ENCODE measurements at places on chromosomes 6 and 20.

GRCh38 chr6:41498968-41499599, 47.1 kb upstream of the FOXP4 start:
- DNase-seq: no peak
- no peak overlapping the region for H3K4me3 ChIP-seq
- H3K27ac ChIP-seq: no peak overlapping the region
- peaks cover 2% of the 10 kb centered on the region for H3K4me1 ChIP-seq
- no peaks in the 10 kb centered on the region for H3K36me3 ChIP-seq

GRCh38 chr20:38665094-38665493, 59.2 kb upstream of the SLC32A1 start:
- H3K27ac ChIP-seq: no peak overlapping the region
- no peaks in the 10 kb centered on the region for H3K4me1 ChIP-seq
- no peaks in the 10 kb centered on the region for H3K36me3 ChIP-seq
- H3K4me3 ChIP-seq: no peak overlapping the region
- no peaks in the 10 kb centered on the region for H3K27me3 ChIP-seq

DNA sequence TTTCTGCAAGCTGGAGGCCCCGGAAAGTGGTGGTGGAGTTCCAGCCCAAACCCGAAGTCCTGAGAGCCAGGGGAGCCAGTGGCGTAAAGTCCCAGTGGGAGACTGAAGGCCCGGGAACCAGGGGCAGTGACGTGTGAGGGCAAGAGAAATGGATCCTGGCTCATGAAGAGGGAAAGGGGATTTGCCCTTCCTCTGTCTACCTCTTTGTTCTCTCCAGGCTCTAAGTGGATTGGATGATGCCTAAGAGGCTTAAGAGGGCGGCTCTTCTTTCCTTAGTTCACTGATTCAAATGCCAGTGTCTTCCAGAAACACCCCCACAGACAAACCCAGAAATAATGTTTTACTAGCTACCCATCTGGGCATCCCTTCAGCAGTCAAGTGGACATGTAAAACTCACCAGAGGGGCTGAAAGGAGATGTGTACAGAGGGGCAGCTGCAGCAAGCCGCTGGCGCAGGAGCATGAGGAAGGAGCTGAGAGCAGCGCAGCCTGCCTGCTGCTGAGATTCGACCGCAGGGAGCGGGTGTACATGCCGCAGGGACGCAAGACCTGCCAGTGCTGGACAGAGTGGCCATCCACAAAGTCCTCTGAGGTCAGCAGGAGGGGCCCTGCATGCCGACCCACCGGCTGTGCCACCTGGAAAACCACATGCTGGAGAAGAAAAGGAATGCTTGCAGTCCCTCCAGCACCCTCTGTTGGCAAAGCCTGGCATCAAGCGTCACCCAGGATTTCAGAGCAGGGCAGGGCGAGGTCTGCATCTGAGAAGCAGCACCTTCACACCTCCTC, 29.5 kb downstream of the CDYL start:
- H3K4me3 ChIP-seq: no peak overlapping the region
- peak; percentile 80 for DNase-seq
- no peaks in the 10 kb centered on the region for H3K36me3 ChIP-seq
- peaks cover 10% of the 10 kb centered on the region for H3K4me1 ChIP-seq
- H3K27ac ChIP-seq: no peak overlapping the region

- H3K27me3 ChIP-seq: no peaks in the 10 kb centered on the region
- no peak overlapping the region for H3K4me3 ChIP-seq
- no peak overlapping the region for H3K27ac ChIP-seq
- DNase-seq: no peak
Observed at GRCh38 chr6:1665214-1665613, 55.5 kb downstream of the FOXC1 start.

DNA sequence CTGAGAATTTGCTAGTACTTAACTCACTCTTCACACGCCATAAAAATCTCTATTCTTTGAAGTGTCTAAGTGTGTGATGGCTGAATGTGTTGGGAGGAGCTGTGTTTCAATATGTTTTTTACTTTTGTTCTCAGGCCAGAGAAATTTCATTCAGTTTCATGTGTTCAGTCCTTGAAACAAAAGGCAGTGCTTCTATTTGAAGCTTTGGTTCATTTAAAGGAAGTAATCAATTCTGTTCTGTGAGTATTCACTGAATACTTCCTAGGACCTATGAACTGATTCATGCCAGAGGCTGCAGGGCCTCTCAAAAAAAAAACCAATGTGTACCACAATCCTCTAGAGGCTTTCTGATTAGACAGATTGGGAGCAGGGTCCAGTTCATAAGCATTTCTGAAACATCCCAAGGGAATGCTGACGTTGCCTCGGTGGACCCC, 12.4 kb upstream of the F13A1 start:
- H3K36me3 ChIP-seq: no peaks in the 10 kb centered on the region
- no peaks in the 10 kb centered on the region for H3K27me3 ChIP-seq
- DNase-seq: no peak
- H3K4me1 ChIP-seq: no peaks in the 10 kb centered on the region

DNA sequence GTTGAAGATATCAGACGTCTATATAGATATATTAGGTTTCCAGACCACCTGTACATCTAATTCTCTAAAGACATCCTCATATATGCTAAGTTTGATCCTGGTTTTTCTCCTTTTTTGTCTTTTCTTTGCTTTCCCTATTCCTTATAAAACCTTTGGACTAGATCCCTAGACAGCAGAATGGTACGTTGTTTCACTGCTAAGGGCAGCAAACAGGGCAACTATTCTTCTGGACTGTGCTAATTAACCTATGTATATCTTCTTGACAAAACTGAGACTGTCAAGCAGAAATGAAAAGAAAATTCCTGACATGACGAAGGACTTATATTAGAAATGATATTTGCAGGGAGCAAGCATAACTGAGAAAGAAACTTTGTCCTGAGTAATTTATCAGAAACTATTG, 19.1 kb downstream of the ME1 start:
- H3K36me3 ChIP-seq: no peaks in the 10 kb centered on the region
- H3K4me1 ChIP-seq: no peaks in the 10 kb centered on the region
- H3K27ac ChIP-seq: no peak overlapping the region
- H3K4me3 ChIP-seq: no peak overlapping the region

DNA sequence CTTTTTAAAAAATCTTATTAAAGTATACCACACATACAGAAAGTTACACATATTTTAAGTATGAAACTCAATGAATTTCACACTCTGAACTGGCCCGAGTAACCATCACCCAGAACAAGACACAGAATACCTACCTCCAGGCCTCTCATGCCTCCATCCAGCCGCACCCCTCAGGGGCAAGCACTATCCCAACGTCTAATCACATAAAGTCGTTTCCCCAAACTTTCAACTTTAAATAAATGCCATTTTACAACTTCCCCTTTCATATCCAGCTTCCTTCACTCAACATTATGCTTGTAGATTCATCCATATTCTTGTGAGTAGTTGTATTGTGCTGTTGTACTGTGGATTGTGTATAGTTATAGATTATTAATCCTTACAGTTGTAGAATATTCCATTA, 539.1 kb downstream of the CD83 start:
- no peaks in the 10 kb centered on the region for H3K27me3 ChIP-seq
- H3K4me3 ChIP-seq: no peak overlapping the region
- no peak for DNase-seq
- H3K27ac ChIP-seq: no peak overlapping the region

DNA sequence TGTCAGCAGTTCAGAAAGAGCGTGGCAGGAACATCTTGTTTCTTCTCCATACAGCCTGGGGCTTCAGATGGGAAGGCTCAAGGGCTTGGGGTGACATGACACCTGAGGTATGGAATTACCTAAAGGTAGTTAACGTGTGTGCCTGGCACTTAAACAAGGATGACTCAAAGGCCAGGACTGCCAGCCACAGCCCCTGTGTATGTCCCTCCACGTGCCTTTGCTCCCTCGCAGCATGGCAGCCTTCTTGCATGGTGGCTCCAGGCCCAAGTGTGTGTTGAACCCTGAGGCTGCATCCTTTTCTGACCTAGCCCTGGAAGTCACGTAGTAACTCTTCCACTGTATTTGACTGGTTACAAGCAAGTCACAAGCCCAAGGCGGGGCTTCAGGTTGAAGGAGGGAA, 33.6 kb upstream of the MYL9 start:
- no peaks in the 10 kb centered on the region for H3K4me1 ChIP-seq
- H3K4me3 ChIP-seq: no peak overlapping the region
- peaks cover 4% of the 10 kb centered on the region for H3K36me3 ChIP-seq
- H3K27me3 ChIP-seq: no peaks in the 10 kb centered on the region

- no peaks in the 10 kb centered on the region for H3K4me1 ChIP-seq
- H3K27me3 ChIP-seq: no peaks in the 10 kb centered on the region
- H3K4me3 ChIP-seq: no peak overlapping the region
- no peak for DNase-seq
- H3K36me3 ChIP-seq: no peaks in the 10 kb centered on the region
Observed at GRCh38 chr20:17109307-17109706, 117.5 kb upstream of the PCSK2 start.

GRCh38 chr6:128336436-128337095, 183.8 kb downstream of the PTPRK start:
- no peak for DNase-seq
- H3K4me3 ChIP-seq: no peak overlapping the region
- no peaks in the 10 kb centered on the region for H3K36me3 ChIP-seq
- no peak overlapping the region for H3K27ac ChIP-seq
- H3K4me1 ChIP-seq: no peaks in the 10 kb centered on the region

GRCh38 chr6:47043286-47043685, 1.2 kb upstream of the ADGRF1 start:
- no peaks in the 10 kb centered on the region for H3K36me3 ChIP-seq
- no peaks in the 10 kb centered on the region for H3K27me3 ChIP-seq
- no peak for DNase-seq
- no peak overlapping the region for H3K4me3 ChIP-seq

- H3K36me3 ChIP-seq: no peaks in the 10 kb centered on the region
- no peak overlapping the region for H3K4me3 ChIP-seq
- no peak for DNase-seq
- no peaks in the 10 kb centered on the region for H3K27me3 ChIP-seq
- no peak overlapping the region for H3K27ac ChIP-seq
Observed at GRCh38 chr6:168362276-168362990, 42.9 kb upstream of the DACT2 start.

DNA sequence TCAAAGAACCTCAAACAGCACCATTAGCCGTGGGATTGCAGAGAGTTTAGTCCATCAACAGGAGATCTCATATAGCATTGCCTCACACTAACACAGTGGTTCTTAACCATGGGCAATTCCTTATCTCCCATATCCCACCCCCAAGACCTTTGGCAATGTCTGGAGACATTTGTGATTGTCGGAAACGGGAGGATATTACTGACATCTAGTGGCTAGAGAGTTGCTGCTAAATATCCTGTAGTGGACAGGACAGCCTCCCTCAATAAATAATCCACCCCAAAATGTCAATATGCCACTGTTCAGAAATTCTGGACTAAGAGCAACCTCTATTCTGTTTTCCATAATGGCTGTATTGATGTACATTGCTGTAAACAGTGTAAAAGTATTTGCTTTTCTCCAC, 210.1 kb upstream of the CCN2 start:
- no peaks in the 10 kb centered on the region for H3K4me1 ChIP-seq
- no peaks in the 10 kb centered on the region for H3K27me3 ChIP-seq
- no peaks in the 10 kb centered on the region for H3K36me3 ChIP-seq
- no peak overlapping the region for H3K27ac ChIP-seq
- DNase-seq: no peak
- no peak overlapping the region for H3K4me3 ChIP-seq

GRCh38 chr6:31058128-31058894, 48.0 kb downstream of the MUC22 start:
- H3K4me3 ChIP-seq: no peak overlapping the region
- no peak overlapping the region for H3K27ac ChIP-seq
- no peaks in the 10 kb centered on the region for H3K36me3 ChIP-seq
- no peak for DNase-seq
- H3K4me1 ChIP-seq: no peaks in the 10 kb centered on the region

- no peaks in the 10 kb centered on the region for H3K27me3 ChIP-seq
- no peaks in the 10 kb centered on the region for H3K4me1 ChIP-seq
- H3K4me3 ChIP-seq: no peak overlapping the region
- H3K27ac ChIP-seq: no peak overlapping the region
- no peak for DNase-seq
Observed at GRCh38 chr6:14883921-14884320, 361.9 kb upstream of the JARID2 start.

- no peaks in the 10 kb centered on the region for H3K4me1 ChIP-seq
- DNase-seq: peak; percentile 67
- peaks cover 13% of the 10 kb centered on the region for H3K36me3 ChIP-seq
- H3K27me3 ChIP-seq: no peaks in the 10 kb centered on the region
- H3K27ac ChIP-seq: peak overlapping the region; percentile 94
Observed at GRCh38 chr6:37171201-37171969, 1.4 kb downstream of the PIM1 start.

- H3K4me3 ChIP-seq: no peak overlapping the region
- H3K27ac ChIP-seq: no peak overlapping the region
- H3K4me1 ChIP-seq: no peaks in the 10 kb centered on the region
- DNase-seq: peak; percentile 46
- no peaks in the 10 kb centered on the region for H3K36me3 ChIP-seq
Observed at GRCh38 chr6:112180095-112180820, 74.1 kb downstream of the LAMA4 start.

DNA sequence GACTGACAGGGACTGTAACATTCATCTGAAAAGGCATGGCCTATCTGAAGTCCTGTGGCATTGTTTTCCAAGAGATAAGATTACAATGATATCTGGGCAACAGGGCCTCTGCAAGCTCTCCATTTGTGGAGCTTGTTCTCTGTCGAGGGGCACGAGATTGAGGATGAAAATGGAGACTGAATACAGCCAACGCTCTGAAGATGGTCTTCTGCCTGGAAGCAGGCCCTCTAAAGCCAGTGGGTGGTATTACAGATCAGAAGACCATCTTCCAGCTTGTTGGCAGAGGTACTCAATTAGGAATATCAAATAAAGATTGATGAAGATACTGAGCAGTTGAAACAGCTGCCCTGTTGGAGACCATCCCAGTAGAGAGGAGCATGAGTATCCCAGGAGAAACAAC, 288.2 kb downstream of the CENPW start:
- no peaks in the 10 kb centered on the region for H3K4me1 ChIP-seq
- no peak overlapping the region for H3K4me3 ChIP-seq
- no peaks in the 10 kb centered on the region for H3K27me3 ChIP-seq
- no peak overlapping the region for H3K27ac ChIP-seq

- no peaks in the 10 kb centered on the region for H3K4me1 ChIP-seq
- no peak overlapping the region for H3K4me3 ChIP-seq
- peak; percentile 55 for DNase-seq
Observed at GRCh38 chr6:3518356-3519190, 61.7 kb upstream of the SLC22A23 start.

DNA sequence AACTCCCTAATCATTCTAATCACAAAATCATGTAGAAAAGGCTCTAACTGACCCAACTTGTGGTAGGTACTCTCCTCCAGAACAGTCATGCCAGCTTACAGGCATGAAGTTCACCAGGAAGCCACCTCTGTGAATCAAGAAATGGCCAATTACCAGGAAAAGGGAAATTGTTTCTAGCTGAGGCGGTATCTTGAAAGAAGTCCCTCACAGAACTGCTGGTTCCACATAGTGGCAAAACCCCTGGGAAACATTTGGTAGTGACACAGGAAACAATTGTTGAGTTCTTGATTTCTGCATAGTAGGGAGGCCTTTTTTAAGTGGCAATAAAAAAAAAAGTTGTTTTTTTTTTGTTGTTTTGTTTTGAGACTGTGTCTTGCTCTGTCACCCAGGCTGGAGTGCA, 3.4 kb upstream of the ZHX3 start:
- no peaks in the 10 kb centered on the region for H3K27me3 ChIP-seq
- peaks cover 6% of the 10 kb centered on the region for H3K4me1 ChIP-seq
- H3K36me3 ChIP-seq: no peaks in the 10 kb centered on the region
- DNase-seq: no peak

GRCh38 chr6:107665382-107665781, 158.7 kb downstream of the SCML4 start:
- DNase-seq: no peak
- H3K4me1 ChIP-seq: no peaks in the 10 kb centered on the region
- no peak overlapping the region for H3K4me3 ChIP-seq
- no peaks in the 10 kb centered on the region for H3K36me3 ChIP-seq
- no peak overlapping the region for H3K27ac ChIP-seq
- no peaks in the 10 kb centered on the region for H3K27me3 ChIP-seq

Data from colonic mucosa (tissue), 4 donors.